Esophagus squamous epithelium (tissue), 5 donors: ENCODE measurements at places on chromosomes 4 and X.

DNA sequence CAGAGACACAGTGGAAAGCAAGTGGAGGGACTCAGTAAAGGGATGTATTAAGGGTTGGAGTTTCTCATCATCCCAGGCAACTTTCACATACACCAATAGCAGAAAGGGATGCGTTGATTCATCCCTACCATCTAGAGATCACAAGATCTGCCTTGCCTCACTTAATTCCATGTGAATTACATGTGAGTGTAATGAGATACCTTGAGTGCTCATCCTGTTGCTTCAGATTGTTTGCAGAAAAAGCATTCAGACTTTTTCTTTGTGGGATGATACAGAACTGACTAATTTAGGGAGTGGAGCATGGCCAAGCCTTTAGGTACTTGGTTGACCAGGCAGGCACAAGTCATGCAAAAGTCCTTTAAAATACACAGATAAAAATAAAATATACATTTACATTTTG, 124.8 kb upstream of the SLIT2 start:
- H3K36me3 ChIP-seq = no peaks in the 10 kb centered on the region
- H3K27ac ChIP-seq = no peak overlapping the region
- H3K4me3 ChIP-seq = no peak overlapping the region

- no peaks in the 10 kb centered on the region for H3K27me3 ChIP-seq
- H3K27ac ChIP-seq = peak overlapping the region; percentile 82
- DNase-seq = no peak
These were observed 44.8 kb downstream of the GAB1 start for GRCh38 chr4:143381189-143382118.

DNA sequence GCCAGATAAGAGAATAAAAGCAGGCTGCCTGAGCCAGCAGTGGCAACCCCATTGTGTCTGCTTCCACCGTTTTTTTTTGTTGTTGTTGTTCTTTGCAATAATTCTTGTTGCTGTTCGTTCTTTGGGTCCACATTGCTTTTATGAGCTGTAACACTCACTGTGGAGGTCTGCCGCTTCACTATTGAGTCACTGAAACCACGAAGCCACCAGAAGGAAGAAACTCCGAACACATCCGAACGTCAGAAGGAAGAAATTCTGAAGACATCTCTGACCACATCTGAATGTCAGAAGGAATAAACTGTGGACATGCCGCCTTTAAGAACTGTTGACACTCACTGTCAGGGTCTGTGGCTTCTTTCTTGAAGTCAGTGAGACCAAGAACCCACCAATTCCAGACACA, 110.5 kb downstream of the PCDH18 start:
- DNase-seq = no peak
- no peak overlapping the region for H3K27ac ChIP-seq
- no peaks in the 10 kb centered on the region for H3K27me3 ChIP-seq
- H3K36me3 ChIP-seq = no peaks in the 10 kb centered on the region
- no peak overlapping the region for H3K4me3 ChIP-seq
- H3K4me1 ChIP-seq = no peaks in the 10 kb centered on the region

DNA sequence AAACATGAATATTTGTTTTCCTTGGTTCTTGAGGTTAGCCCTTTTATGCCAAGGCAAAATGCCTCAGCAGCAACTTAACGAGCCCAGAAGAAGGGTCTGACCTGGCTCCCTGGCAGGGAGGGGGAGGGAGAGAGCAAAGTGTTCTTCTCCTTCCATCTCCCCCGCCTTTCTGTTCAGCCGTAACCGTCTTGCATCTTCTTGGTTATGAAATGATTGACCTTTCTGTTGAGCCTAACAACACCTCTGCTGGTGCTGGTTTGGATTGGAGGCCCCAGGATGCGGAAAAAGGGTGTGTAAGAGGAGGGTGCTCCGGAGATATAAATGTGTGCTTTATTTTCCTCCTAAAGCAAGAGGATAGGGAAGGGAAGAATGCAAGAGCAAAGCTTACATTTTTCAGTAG, 44.7 kb downstream of the PTTG2 start:
- peaks cover 10% of the 10 kb centered on the region for H3K4me1 ChIP-seq
- no peak overlapping the region for H3K4me3 ChIP-seq
- H3K27me3 ChIP-seq = no peaks in the 10 kb centered on the region
- no peak overlapping the region for H3K27ac ChIP-seq
- no peaks in the 10 kb centered on the region for H3K36me3 ChIP-seq
- DNase-seq = no peak

GRCh38 chrX:21912989-21913388, 27.5 kb upstream of the SMS start:
- DNase-seq = no peak
- H3K4me3 ChIP-seq = no peak overlapping the region
- H3K27me3 ChIP-seq = no peaks in the 10 kb centered on the region

GRCh38 chr4:185204238-185204910, 574 bp upstream of the CFAP97 start:
- H3K4me1 ChIP-seq = peaks cover 45% of the 10 kb centered on the region
- H3K27ac ChIP-seq = peak overlapping the region; percentile 96
- H3K27me3 ChIP-seq = no peaks in the 10 kb centered on the region
- no peaks in the 10 kb centered on the region for H3K36me3 ChIP-seq
- H3K4me3 ChIP-seq = peak overlapping the region; percentile 80

DNA sequence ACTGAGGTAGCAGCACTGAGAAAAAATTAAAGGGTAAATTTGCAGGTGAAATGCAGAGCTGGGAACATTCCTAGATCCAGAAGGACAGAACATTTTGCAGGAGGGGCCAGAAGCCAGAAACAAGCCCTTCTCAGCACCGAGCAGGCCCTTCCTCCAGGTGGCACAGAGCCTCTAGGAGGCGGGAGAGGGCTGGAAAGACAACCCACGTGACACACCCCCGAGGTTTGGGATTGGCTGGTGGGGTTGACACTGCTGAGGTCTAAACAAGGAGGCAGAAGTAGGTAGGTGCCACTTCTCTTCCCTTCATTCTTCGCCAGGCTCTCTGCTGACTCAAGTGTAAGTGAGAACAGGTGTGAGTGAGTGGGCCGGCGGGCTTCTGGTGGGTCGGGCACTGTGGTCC, at the start of gene PAGE4:
Gene PAGE4, plus strand, starts transcription at position 288 of the 400 bp plus-strand sequence. CDS start 1,126 bp downstream, outside the sequence.
- no peaks in the 10 kb centered on the region for H3K27me3 ChIP-seq
- H3K4me3 ChIP-seq = no peak within 1 kb of the TSS

DNA sequence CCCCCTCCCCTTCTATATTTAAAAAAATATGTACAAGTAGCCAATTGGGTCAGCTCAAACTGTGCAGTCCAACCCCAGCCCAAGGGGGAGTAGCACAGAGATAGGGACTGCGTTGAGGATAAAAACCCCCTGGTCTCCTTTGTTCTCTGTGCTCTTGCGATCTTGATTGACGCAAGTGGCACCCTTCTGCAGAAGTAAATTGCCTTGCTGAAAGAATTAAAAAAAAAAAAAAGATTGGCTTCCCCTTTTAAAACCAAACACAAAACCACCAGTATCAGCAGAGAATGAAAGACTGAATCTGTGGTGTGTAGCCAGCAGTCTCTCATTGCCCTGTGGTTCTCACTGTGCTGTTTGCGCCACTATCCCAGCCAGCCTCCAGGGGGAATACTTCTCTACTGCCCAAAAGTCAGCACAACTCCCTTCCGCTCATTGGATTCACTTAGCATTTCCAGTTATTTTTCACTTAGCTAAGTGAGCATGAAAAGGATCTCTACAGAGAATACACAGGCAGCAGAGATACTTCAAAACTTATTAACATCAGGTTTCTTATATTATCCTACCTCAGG, 29.7 kb downstream of the MANBA start:
- H3K4me1 ChIP-seq = no peaks in the 10 kb centered on the region
- no peaks in the 10 kb centered on the region for H3K27me3 ChIP-seq
- no peaks in the 10 kb centered on the region for H3K36me3 ChIP-seq
- DNase-seq = no peak
- H3K27ac ChIP-seq = no peak overlapping the region
- H3K4me3 ChIP-seq = no peak overlapping the region

DNA sequence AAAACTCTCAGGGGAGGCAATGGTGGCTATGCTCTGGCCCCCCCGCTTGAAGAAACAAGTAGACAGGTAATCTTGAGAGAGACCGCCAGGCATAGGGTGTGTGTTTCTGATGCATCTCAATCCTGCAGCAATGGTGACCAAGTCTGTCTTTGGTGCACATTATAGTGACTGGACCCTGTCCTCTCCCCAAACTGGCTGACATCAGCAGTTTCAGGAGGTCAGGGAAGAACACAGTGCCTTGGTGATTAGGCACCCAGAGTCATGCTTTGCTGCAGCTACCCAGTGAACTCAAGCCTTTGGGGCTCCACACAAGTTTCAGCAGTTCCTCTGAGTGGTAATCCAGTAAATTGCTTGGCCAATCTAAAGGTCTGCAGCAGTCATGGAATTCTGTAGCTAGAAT, 318.3 kb downstream of the SPIN4 start:
- DNase-seq = no peak
- H3K4me3 ChIP-seq = no peak overlapping the region
- H3K36me3 ChIP-seq = no peaks in the 10 kb centered on the region

- no peak overlapping the region for H3K27ac ChIP-seq
- no peaks in the 10 kb centered on the region for H3K36me3 ChIP-seq
- H3K4me1 ChIP-seq = no peaks in the 10 kb centered on the region
- no peaks in the 10 kb centered on the region for H3K27me3 ChIP-seq
These were observed 278.7 kb downstream of the RCHY1 start for GRCh38 chr4:75235359-75235951.

GRCh38 chr4:154569028-154569427, 6.2 kb downstream of the FGB start:
- DNase-seq = no peak
- no peak overlapping the region for H3K27ac ChIP-seq
- H3K27me3 ChIP-seq = no peaks in the 10 kb centered on the region
- no peak overlapping the region for H3K4me3 ChIP-seq
- H3K4me1 ChIP-seq = no peaks in the 10 kb centered on the region

GRCh38 chr4:112563431-112564200, 47.6 kb upstream of the NEUROG2 start:
- no peaks in the 10 kb centered on the region for H3K27me3 ChIP-seq
- H3K4me1 ChIP-seq = no peaks in the 10 kb centered on the region

DNA sequence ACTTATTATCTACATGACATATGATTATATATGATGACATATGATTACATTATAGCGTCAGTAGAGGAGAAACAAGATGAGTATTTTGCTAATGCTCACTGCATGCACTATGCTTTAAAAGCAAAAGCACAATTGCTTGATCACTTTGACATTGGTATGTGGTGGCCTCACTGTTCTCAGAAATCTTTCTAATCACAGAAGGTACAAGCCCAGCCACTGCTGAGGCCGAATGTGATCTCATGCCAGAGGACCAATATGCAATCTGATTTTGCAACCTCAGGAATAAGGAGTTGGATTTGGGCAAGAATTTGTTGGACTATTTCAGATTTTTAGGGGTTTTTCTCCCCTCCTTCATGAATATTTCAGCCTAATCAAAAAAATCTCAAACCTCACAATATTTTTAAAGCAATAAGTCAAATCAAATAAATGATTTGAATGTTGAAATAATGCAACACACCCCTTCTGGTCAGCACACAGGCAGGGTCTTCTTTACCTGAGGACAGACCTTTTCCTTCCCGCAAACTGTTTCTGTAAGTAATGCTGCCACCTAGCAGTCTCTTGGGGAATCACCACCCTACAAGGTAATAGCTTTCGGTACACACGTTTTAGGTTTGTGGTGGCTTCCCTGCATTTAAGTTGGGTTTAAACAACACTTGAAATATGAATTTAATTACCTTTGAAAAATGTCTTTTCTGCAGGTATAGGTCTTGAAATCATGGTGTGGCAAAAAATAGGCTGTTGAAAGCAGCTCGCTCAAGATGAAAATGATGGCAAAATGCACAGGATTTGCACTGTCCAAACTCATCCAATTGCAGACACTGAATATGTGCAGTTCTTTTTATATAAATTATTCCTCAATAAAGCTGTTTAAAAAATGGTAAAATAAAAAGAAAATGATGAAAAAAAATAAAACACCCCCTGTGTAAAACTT, 4.8 kb upstream of the CXCL13 start:
- H3K27ac ChIP-seq = no peak overlapping the region
- no peaks in the 10 kb centered on the region for H3K36me3 ChIP-seq
- H3K4me1 ChIP-seq = no peaks in the 10 kb centered on the region
- DNase-seq = no peak
- peaks cover 21% of the 10 kb centered on the region for H3K27me3 ChIP-seq

GRCh38 chr4:113394730-113395530, 345.5 kb downstream of the ANK2 start:
- DNase-seq = no peak
- no peak overlapping the region for H3K4me3 ChIP-seq
- peaks cover 4% of the 10 kb centered on the region for H3K4me1 ChIP-seq
- no peaks in the 10 kb centered on the region for H3K27me3 ChIP-seq
- H3K27ac ChIP-seq = no peak overlapping the region
